T-cell (primary cell): ENCODE measurements at places on chromosomes 5 and 9.

DNA sequence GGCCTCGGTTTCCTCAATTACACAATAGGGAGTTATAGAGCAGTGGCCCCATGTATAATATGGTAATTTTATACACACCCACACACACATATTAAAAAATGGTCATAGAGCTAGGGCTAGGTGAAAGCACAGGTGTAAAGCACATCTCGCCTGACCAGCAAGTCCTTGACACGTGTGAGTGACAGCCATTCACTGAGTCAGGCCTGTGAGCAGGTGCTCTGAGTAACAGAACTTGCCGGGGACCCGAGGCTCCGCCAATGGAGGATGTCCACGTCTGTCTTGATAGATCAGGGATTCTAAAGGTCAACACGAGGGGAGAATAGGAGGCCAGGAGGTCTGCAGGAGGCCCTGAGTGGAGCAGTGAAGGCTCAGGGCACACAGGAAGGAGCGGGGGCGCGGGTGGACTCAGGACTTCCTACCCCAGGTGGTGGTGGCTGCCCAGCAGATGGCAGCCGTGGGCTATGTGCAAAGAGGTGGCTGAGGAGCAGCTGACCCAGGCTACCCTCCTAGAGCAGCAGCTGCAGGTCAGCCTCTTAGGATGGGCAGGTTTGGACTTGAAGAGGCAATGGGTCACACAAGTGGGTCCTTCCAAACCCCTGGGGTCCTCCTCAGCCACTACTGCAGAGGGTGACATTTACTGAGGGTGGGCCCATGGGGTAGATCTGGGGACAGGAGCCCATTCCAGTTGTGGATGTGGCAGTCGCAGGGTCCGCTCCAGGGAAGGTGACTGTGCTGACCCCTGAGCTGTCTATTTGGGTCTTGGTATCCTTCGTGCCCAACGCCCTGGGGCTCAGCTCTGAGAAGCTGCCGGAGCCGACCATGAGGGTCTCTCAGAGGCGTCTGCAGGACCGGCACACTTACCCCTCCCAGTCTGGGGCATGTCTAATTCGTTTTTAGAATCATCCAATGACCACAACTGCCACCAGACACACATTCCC, 45.9 kb downstream of the PRRT1B start:
- no peaks in the 10 kb centered on the region for H3K27me3 ChIP-seq
- H3K36me3 ChIP-seq, result peaks cover 28% of the 10 kb centered on the region
- H3K4me3 ChIP-seq, result no peak overlapping the region
- H3K27ac ChIP-seq, result peak overlapping the region; percentile 47
- DNase-seq, result peak; percentile 77

- no peak overlapping the region for H3K27ac ChIP-seq
- no peak overlapping the region for H3K4me3 ChIP-seq
- no peak for DNase-seq
- peaks cover 20% of the 10 kb centered on the region for H3K27me3 ChIP-seq
- no peaks in the 10 kb centered on the region for H3K36me3 ChIP-seq
Measured at GRCh38 chr9:38085308-38085707, 16.3 kb upstream of the SHB start.

GRCh38 chr5:132019857-132020555, 8.5 kb upstream of the ACSL6 start:
- peaks cover 12% of the 10 kb centered on the region for H3K4me1 ChIP-seq
- H3K27me3 ChIP-seq, result peaks cover 8% of the 10 kb centered on the region
- H3K36me3 ChIP-seq, result no peaks in the 10 kb centered on the region
- DNase-seq, result peak; percentile 79
- no peak overlapping the region for H3K4me3 ChIP-seq

- no peaks in the 10 kb centered on the region for H3K27me3 ChIP-seq
Measured at GRCh38 chr5:57753446-57753845, 270.8 kb upstream of the ACTBL2 start.

DNA sequence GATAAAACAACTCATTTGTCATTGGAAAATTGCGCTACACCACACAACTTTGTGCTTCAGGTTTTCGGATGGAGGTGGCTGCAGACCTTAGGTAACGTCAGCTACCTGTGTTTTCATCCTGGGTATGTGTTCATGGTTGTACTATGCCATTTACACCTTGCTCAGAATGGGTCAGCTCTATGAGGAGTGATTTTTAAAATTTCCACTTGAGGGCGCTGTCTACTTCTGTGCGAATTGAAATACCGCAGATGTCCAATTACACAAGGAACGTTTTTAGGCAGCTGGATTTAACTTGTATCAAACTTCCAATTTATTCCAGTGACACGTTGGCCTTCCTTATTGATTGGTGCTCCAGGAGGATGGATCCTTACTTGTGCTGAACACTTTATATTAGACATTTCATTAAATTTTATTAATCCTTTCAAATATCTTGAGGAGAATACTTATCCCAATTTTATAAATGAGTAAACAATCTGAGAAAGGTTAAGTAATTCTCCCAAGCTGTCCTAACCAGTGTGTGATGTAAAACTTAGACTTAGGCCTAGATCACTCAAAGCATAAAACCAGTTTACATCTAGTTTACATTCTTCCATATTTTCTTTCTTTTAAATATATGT, 23.4 kb downstream of the DMRTA1 start:
- H3K36me3 ChIP-seq, result no peaks in the 10 kb centered on the region
- H3K4me1 ChIP-seq, result no peaks in the 10 kb centered on the region
- no peak overlapping the region for H3K4me3 ChIP-seq
- no peaks in the 10 kb centered on the region for H3K27me3 ChIP-seq
- no peak overlapping the region for H3K27ac ChIP-seq

DNA sequence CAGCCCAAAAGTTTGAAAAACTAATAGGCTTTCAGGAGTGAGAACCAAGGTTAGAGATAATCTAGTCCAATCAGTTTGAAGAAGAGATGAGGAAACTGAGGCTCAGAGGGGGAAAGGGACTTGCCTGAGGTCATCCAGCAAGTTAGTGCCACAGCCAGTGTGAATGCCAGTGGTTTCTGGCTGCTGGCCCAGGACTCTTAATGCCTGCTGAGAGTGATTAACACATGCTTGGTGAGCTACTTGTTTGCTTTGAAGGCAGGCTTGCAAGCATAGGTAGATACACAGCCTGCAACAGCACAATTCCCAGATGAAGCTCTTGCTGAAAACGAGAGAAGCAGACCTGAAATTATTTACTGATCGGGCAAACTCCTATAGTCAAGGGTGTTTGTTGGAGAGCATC, 591.6 kb upstream of the SGCD start:
- no peaks in the 10 kb centered on the region for H3K36me3 ChIP-seq
- H3K27ac ChIP-seq, result no peak overlapping the region
- no peaks in the 10 kb centered on the region for H3K4me1 ChIP-seq
- peaks cover 3% of the 10 kb centered on the region for H3K27me3 ChIP-seq

- H3K36me3 ChIP-seq, result no peaks in the 10 kb centered on the region
- no peaks in the 10 kb centered on the region for H3K27me3 ChIP-seq
- no peak overlapping the region for H3K4me3 ChIP-seq
- no peak overlapping the region for H3K27ac ChIP-seq
- no peaks in the 10 kb centered on the region for H3K4me1 ChIP-seq
- DNase-seq, result no peak
Measured at GRCh38 chr5:89005990-89006389, 123.0 kb upstream of the MEF2C start.

GRCh38 chr9:89080193-89080592, 88.9 kb downstream of the S1PR3 start:
- H3K36me3 ChIP-seq, result no peaks in the 10 kb centered on the region
- no peak for DNase-seq
- H3K27ac ChIP-seq, result no peak overlapping the region

- no peak overlapping the region for H3K27ac ChIP-seq
- no peak for DNase-seq
- no peaks in the 10 kb centered on the region for H3K36me3 ChIP-seq
- H3K27me3 ChIP-seq, result no peaks in the 10 kb centered on the region
- no peak overlapping the region for H3K4me3 ChIP-seq
Measured at GRCh38 chr9:35594471-35594870, 10.6 kb upstream of the TESK1 start.

DNA sequence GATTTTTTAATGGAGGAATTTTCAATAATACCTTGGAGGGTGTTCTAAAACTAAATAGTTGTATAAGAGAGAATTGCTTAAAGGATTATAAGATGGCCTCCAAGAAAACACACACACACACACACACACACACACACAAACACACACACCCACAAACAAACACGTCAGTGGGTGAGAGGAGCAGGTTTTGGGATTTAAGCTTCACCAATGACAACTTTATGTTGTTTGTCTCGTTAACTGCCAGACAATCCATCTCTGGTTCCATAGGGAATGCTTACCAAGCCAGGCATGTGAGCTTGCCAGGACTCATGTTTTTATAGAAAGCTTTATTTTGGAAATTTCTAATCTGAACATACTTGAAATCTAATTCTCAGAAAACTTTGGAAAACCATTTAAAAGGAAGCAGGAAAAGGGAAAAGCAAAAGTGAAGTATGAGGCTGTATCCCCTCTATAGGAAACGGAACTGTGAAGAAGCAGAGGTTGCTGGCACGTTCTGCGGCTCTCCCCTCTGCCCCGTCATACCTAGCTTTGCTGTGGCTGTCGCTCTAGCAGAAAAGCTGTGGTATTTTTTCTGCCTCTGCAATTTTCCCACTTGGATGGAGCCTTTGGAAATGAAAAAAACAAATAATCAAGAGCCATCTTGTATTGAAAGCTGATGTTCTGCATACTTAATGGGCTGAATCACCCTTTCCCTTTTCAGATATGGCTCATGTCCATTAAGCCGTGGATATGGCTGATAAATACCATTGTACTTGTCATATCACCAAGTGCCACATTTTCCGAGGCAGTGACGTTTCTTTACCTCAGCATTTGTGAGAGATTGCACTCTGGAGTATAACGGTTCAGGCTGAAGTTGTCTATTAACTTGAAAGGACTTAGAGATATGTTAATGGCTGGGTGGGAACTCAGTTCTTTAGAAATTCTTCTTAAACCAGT, 112.7 kb downstream of the NTRK2 start:
- H3K27me3 ChIP-seq, result no peaks in the 10 kb centered on the region
- H3K36me3 ChIP-seq, result no peaks in the 10 kb centered on the region
- DNase-seq, result no peak
- H3K27ac ChIP-seq, result no peak overlapping the region
- H3K4me1 ChIP-seq, result no peaks in the 10 kb centered on the region
- no peak overlapping the region for H3K4me3 ChIP-seq

DNA sequence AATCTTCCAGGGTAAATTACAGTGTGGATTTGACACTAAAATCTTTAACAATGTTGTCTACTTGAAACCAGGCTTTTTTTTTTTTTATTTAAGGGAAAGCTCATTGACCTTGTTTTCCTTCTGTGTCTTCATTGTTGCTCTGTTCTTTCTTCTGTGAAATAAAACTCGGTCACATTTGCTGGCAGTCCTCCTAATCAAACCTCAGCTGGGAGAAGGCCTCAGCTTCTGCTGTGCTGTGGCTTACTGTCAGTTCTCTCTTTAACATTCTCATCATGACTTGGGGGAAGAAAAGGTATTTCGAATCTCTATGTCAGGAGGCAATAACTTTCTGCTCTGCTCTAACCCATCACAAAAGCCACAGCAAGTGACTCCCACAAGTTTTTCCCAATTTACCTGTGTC, 268.9 kb downstream of the ZNF608 start:
- no peaks in the 10 kb centered on the region for H3K36me3 ChIP-seq
- H3K4me3 ChIP-seq, result no peak overlapping the region
- no peaks in the 10 kb centered on the region for H3K27me3 ChIP-seq
- no peak overlapping the region for H3K27ac ChIP-seq
- no peaks in the 10 kb centered on the region for H3K4me1 ChIP-seq
- DNase-seq, result no peak

DNA sequence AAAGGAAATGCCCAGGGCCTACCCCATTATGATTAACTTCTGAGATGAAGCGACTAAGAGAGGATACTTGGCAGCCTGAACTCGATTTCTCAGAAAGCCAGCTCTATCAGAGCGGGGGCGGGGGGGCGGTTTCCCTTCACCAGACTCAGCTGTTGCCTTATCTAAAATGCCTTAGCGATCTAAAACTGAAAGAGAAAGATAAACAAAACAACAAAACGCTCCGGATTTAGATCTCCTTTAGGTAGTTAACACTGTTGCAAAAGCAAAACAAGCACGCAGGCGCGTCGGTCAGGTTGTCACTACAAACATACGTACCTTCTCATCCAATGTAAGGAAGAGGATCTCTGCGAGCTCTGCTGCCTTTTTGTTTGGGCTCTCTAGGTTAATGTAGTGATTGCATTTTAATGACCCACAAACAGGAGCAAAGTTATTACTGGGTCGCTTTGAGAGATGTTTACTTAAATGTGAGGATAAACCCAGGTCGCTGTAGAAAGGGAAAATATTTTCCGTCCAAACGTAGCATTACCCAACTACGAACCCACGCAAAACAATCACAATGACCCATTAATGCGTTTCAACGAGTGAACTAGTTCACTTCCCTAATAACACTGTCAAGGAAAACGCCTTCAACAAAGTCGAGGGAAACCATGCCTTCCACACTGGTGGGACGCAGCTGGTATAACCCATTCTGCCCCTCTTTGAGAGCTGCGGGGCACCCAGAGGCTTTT, 982 bp downstream of the EPB41L4A start:
- H3K4me1 ChIP-seq, result peaks cover 24% of the 10 kb centered on the region
- H3K27me3 ChIP-seq, result peaks cover 16% of the 10 kb centered on the region
- DNase-seq, result peak; percentile 20
- H3K36me3 ChIP-seq, result no peaks in the 10 kb centered on the region

GRCh38 chr5:103367702-103368101, 109.1 kb downstream of the MACIR start:
- H3K27me3 ChIP-seq, result peaks cover 3% of the 10 kb centered on the region
- DNase-seq, result no peak
- no peaks in the 10 kb centered on the region for H3K36me3 ChIP-seq
- no peaks in the 10 kb centered on the region for H3K4me1 ChIP-seq

- H3K27ac ChIP-seq, result no peak overlapping the region
- no peak overlapping the region for H3K4me3 ChIP-seq
- no peaks in the 10 kb centered on the region for H3K36me3 ChIP-seq
- H3K27me3 ChIP-seq, result no peaks in the 10 kb centered on the region
- DNase-seq, result no peak
- peaks cover 12% of the 10 kb centered on the region for H3K4me1 ChIP-seq
Measured at GRCh38 chr9:99722877-99723276, 98.8 kb upstream of the NR4A3 start.

GRCh38 chr5:9617739-9618504, 12.2 kb downstream of the TAS2R1 start:
- H3K4me1 ChIP-seq, result no peaks in the 10 kb centered on the region
- no peak overlapping the region for H3K4me3 ChIP-seq
- DNase-seq, result no peak
- H3K36me3 ChIP-seq, result no peaks in the 10 kb centered on the region
- no peak overlapping the region for H3K27ac ChIP-seq

- no peak overlapping the region for H3K4me3 ChIP-seq
- H3K27ac ChIP-seq, result no peak overlapping the region
- H3K4me1 ChIP-seq, result no peaks in the 10 kb centered on the region
Measured at GRCh38 chr5:80736730-80737129, 81.9 kb upstream of the DHFR start.

DNA sequence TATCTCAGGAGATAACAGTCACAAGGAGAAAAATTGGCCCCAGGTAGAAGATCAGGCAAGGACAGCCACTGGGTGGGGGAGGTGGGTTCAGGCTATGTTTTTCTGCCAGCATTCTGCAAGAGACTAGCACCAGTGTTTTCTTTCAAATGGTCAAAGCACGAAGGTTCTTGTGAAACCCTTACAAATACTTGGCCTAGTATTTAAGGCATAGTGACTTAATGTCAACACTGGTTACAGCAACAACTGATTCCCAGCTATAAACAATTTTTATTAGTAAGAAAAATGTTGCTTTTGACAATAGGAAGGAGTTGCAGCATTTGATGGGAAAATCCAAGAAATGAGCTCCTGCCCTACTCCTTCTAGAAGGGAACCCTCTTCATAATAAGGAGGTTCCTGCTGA, 349.6 kb downstream of the SLIT3 start:
- no peak for DNase-seq
- no peak overlapping the region for H3K4me3 ChIP-seq
- no peak overlapping the region for H3K27ac ChIP-seq
- no peaks in the 10 kb centered on the region for H3K27me3 ChIP-seq

GRCh38 chr5:171420431-171421241, 1.2 kb downstream of the FGF18 start:
- no peaks in the 10 kb centered on the region for H3K36me3 ChIP-seq
- H3K27ac ChIP-seq, result no peak overlapping the region
- no peak overlapping the region for H3K4me3 ChIP-seq
- H3K4me1 ChIP-seq, result peaks cover 3% of the 10 kb centered on the region
- DNase-seq, result no peak
